GOT3 (cell line): ENCODE measurements at places on chromosomes 16 and 17.
A peak's percentile ranks its signal among the peaks of the same experiment; 100 is the strongest.

GRCh38 chr16:83233153-83233552 lies 574.6 kb upstream of the HSBP1 start:
- no peak for DNase-seq

DNA sequence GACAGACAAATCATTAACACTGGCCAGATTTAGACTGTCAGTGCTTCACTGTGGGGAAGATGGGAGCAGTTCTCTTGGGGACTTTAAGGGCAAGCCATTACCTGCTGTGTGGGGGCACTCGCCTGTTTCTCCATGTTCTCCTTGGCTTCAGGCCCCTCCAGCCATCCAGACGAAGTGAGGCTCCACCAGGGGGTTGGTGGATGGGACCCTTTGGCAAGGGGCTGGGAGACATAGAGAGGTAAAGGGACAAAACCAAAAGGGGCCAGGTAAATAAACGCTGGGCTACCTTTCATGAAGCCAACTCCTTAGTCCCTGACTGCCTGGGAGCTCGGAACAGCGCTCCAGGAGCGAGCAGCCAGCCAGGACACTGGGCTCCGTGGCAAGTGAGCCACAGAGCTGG lies 14.0 kb downstream of the TBX4 start:
- DNase-seq, result no peak

- peak; percentile 65 for DNase-seq
Measured at GRCh38 chr16:56625943-56626654, 518 bp downstream of the MT1E start.

DNA sequence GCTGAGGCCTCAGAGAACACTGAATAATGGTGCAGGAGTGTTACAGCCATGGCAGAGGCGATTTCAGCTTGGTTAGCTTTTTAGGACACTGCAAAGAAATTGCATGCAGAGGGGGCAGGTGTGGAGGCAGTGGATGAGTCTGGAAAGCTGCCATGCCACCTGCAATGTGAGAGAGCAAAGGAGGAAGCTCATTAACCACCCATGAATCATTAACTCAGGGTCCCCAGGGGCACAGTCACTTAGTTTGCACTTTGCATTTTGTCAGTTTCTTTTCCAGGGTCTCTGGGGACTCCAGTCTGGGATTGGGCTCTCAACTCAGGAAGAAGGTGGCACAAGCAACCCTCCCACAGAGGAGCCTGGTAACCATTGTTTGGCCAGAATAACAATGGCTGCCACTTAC lies 132.9 kb downstream of the USP31 start:
- no peak for DNase-seq

DNA sequence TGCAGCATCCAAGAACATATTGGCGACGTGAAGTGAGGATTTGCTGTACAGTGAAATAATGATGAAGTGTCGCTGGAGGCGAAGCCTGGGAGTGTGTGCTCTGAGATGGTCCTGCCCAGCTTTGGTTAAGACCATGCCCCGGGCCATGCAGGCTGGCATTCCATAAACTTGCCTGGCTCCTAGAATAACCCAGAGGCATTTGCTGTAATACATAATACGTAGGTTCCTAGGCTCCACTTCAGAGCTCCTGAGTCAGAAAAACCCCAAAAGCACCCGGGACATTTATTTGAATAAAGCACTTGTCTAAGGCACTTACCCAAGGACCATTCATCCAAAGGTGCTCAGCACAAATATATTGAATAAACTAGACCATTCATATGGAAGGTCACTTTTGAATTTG lies 279.3 kb downstream of the ABCC12 start:
- DNase-seq, result no peak

DNA sequence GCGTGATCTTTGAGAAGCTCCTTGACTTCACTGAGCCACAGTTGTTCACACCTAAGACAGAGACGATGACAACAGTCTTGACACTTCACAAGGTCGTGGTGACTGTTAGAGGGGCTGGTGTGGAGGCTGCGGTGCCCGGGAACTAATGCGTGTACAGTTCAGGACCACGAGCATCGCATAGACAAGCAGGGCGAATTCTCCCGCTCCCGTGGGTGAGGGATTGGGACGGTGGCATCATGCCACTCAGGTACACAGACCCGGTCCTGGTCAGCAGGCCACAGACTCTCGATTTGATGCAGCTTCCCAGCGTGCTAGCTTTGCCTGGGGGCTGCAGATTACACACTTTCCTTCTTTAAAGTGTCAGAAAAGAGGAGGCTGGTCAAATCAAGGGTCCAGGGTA lies 24.7 kb downstream of the CEP295NL start:
- DNase-seq, result no peak

GRCh38 chr17:78748730-78749317 lies 33.2 kb downstream of the CYTH1 start:
- no peak for DNase-seq

DNA sequence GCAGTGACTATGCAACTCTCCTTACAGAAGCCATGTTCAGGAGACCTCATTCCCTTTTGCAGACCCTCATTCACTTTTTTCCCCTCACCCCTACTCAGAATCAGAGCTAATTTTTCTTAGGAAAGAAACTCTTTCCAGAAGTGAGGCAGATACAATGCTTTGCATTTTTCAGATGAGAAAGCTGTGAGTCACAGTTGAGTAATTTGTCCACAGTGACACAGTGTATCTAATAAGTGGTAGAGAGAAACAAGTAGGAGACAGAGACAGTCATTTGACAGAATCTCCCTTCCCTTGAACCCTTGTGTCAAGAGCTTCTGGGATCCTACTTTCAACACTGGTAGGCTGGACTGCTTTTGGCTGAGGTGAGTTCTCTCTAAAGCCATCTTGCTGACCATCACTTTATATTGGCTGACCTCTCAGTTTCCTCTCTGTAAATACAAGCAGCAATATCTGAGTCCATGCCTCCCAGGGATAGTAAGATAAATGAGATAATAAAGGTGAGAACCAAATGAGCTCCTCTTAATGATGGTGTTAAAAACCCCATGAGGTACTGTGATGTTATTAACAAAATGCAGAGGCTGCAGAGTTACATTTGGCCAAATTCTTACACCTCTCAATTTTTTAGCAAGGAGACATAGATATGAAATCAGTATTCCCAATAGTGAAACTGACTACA lies 130.8 kb downstream of the CA10 start:
- DNase-seq, result no peak

DNA sequence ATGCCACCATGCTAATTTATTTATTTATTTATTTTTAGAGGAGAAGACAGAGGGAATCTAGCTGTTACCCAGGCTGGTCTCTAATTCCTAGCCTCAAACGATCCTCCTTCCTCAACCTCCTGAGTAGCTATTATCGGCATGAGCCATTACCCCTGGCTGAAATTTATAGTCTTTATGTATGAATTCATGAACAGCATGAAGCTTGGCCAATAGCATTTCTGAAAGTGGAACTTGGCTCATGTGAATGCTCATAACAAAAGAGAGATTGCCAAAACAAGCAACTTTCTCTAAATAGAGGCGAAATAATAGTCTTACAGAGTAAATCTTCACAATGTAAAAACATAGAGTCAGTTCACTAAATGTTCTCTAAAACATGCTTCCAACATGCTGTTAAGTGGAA lies 30.1 kb upstream of the SMURF2 start:
- DNase-seq, result no peak

- no peak for DNase-seq
Measured at GRCh38 chr17:45357364-45357997, 40.7 kb upstream of the MAP3K14 start.

DNA sequence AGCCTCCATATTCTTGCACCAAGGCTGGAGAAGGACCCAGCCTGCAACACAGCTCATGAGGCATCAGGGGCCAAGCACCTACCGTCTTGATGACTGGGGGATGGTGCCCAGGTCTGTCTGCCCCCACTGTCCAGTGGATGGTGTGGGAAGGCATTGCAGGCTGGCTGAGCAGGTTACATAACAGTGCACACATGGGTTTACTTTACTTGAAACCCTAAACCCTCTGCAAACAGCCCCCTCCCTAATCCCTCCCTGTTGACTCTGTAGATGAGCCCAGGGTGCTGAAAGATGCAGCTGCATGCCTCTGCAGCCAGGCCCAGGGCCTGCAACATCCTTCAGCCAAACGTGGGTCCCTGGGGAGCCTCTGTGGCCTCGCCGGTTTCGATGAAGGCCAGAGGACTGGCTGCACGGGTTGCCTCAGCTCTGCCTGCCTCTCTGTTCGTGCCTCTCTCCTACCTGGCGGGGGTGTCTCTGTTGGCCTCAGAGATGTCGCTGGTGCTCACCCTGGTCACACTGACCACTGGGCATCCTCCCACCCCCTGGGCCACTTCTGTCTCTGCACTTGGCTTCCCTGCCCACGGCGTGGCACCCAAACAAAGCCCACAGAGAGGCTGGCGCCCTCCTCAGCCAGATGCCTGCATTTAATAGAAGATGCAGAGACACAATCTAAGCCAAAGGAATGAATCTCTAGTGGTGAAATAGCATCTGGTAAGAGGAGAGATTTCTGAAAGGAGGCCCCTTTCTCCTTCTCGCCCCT lies 95.1 kb downstream of the METRNL start:
- no peak for DNase-seq

DNA sequence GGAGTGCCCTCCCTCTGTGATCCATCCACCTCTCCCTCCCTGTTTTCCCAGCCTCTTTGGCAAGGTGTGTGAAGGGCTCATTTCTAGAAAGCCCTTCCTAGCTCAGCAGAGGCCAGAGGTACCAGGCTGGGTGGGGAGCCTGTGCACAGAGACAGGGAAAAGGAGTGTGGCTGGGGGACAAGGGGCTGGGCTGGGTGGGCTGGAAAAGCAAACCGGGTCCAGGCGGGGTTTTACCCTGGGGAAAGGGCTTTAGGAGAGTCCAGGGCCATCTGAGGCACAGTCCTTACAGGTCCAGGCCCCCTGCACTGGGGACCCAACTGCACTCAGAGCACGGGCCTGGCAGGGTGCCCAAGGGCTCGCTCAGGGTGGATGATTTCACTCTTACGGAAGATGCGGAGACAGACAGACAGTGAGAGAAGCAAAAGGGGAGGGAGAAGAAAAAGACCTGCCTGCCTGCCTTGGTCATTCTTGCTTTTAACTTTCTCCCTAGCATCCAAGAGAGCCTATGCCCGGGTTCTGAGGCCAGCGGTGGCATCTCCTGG lies 7.0 kb downstream of the CRHR1 start:
- no peak for DNase-seq

GRCh38 chr16:71453036-71453435 lies 9.0 kb downstream of the ZNF23 start:
- no peak for DNase-seq

DNA sequence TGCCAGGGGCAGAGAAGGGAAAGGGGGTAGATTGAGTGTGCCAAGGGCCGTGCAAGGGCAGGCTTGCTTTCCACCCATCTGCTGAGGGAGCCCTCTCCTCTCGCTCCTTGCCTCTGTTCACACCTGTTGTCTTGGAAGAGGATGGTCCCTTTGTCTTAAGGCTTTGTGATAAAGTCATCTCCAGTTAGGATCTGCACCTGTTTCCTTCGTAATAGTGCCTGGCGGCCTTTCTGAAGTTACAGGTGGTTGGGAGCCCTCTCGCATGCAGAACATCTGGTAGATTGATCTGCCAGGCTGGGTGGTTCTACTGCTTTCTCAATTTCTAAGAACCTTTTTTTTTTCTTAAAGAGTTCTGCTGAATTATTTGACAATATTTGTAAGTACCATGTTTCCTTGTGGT lies 16.3 kb downstream of the UBFD1 start:
- no peak for DNase-seq

- no peak for DNase-seq
Measured at GRCh38 chr16:87042551-87043230, 274.5 kb downstream of the C16orf95 start.

DNA sequence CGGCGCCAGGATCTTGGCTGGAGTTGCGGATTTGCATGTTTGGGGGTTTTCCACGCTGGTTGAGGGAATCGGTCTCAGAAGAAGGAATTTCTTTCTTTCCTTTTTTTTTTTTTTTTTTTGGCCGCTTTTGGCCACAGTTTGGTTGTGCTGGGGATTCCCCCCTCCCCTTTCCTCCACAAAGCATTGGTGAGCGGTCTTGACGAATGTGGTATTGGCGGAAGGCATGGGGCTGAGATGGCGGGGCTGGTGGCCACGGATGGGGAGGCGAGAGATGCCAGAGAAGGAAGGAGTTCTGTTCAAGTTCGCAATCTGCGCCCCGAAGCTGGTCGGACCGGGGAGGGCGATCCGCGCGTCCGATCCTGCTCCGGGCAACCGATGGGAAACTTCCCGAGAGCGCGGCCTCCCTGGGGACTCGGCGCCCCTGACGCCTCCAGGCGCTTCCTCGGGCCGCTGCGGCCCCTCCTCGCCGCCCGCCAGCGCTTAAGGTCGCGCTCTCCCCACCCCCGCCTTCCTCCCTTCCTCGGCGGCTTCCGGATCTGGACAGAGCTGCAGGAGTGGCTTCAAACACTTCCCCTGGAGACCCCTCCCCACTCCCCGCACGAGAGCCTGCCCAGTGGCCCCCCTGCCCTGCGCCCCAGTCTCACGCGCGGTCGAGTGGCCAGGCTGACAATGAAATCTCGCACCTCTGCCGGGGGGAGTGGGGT lies 43.2 kb downstream of the RAI1 start:
- no peak for DNase-seq

DNA sequence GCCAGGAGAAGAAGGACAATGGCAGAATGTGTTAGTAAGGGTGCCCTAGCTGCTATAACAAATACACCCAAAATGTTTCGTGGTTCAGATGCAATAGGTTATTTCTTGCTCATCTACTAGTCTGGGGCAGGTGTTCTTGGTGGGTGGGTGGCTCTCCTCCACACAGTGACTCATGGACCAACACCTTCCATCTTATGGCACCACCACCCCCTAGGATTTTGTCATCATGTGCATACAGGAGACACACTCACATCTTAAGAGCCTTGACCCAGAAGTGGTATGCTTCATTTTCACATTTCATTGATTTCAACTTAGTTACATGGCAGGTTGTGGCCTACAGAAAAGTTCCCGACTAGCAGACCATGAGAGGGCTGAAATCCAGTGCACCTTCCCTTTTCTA lies 114.7 kb downstream of the AMFR start:
- DNase-seq, result no peak

DNA sequence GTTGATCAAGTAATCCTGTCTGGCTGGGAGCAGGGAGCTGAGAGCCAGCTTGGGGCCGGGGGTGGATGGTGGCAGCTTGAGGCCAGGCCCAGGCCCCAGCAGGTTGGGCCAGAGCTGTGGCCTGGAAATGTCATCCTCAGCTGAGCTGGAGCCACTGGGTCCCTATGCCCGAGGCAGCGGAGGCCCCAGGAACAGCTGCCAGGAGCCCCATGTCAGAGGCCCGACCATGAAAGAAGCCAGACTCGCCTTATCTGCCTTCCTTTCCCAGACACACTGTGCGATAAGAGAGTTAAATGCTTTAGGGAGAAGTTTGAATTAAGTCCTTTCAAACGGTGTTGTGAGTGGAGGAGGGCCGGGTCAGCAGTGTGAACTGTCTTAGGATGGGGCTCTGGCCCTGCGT lies 3.5 kb downstream of the SMTNL2 start:
- no peak for DNase-seq

GRCh38 chr17:6241996-6242395 lies 171.8 kb downstream of the WSCD1 start:
- DNase-seq, result no peak

- no peak for DNase-seq
Measured at GRCh38 chr17:66386498-66387351, 84.3 kb downstream of the PRKCA start.

DNA sequence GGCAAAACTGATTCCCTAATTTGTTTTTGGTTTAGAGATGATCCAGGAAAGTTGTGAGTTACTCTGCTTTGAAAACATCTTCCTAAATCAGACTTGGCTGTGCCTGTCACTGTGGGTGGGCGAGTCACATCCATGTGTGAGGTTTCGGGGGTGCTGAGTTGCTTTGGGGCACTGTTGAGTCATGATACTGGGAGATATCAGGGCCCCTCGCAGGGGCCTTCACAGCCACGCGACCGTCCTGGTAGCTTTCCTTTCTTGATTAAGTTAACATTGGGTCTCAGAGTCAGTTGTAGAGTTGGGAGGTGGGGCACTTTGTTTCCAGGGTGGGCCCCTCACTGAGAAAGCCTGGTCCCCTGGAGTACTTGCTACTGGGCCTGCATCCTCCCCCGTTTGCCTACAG lies 58.3 kb upstream of the LGALS9 start:
- DNase-seq, result no peak
